ENCODE measurements at places on chromosomes 13 and 19. TPM values are rescaled to one million over a fixed set of nuclear protein-coding genes. Genes with fewer than 3 reads are reported as not detected.

DNA sequence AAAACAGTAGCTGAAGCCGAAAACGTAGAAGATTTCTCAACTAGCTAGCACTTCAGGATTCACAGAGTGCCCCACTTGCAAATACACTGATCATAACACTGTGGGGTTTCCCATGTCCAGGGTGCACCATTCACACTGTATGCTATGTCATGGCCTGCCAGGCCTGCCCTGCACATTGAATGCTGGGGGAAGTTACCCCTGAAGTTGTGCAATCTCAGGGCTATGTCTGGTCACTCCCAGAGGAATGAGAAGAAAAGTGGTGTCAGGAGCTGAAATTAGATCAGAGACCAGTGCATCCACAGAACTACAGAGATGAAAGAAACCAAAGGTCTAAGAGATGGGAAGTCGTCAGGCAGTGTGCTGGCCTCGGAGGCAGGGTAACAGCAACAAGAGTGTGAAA, 196.8 kb downstream of the RAP2A start:
- DNase-seq: no peak

DNA sequence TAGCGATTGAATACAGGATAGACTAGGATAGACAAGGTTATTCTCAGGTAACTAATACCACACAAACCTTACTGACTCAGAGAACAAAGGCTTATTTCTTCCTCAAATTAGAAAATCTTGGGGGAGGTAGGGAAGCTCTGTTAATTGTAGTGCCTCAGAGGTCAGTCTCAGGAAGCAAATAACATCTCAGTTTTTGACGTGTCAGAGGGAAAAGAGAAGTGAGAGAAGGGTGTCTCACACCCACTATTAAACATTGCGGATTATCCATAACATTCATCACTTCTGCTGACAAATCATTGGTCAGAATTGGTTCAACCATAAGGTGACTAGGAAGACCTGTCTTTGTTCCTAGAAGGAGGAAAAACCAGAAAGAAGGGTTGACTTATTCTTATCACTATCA, 579.4 kb upstream of the MIR17HG start:
- no peak for DNase-seq

GRCh38 chr19:17831419-17831888, 10.1 kb upstream of the INSL3 start:
- no peak for DNase-seq

DNA sequence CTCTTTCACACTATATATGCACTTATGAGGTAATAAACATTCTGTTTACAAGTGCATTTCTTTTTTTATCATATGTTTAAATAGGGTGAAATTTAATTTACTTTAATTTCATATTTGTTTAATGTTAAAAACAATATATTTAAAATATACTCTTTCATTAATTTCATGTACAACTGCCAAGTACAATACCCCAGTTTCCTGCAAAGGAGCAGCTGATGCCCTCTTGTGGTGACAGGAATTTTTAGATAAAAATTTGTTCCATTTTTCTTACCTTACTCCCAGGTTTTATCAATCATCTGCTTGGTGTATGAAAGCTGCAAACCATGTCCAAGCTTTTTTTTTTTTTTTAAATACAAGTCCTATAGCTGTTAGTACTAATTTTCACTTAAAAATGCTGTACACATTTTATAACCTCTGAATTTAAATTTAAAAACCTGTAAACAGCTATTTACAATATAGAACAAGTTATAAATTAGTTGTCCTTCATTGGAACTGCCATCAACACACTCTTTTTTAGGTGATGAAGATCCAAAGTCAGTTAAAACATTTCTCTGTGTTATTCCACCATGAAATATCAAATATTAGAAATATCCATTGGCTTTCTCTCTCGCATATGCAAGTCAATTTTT, 4.9 kb downstream of the PCDH20 start:
- no peak for DNase-seq

DNA sequence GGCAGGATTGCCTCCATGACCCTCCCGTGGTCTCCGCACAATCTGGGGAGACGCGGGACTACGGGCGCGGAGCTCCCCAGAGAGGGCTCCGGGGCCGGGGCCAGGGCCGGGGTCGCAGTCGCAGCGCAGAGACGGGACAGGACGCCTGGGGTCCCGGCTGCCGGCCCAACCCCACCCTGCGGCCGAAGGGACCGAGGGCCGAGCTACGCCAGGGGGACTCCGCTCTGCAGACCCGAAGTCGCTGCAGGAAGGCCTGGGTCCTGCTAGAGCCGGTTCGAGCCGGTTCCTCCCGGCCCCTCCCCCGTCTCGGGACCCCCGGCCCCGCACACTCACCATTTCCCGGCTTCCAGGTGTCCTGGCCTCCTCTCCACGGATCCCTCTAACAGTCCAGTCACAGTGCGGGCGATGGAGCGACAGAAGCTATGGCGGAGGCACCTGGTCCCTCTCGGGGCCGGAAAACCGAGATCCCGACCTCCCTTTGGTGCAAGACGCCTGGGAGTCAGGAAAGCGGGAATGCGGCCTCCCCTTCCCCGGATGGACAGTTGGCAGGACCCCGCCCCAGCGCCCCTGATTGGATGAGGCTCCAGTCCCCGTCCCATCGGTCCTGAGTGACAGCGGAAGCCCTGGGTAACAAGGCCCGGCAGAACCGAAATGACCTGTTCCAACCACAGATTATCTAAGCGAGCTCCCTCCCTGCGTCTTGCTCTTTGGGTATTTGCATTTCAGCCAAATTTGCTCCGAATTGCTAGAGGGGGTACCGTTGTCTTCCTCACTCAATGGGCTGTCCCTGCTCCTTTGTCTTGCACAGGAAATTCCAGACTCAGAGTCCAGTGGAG, at the start of gene ZNF625:
Gene ZNF625, minus strand, starts transcription at position 512 of the 836 bp plus-strand sequence. Its CDS starts 176 bp downstream, at position 336.
- DNase-seq: peak; percentile 88

The MBD3L3 gene
- total RNA-seq: not detected

The ADGRE3 gene
- total RNA-seq: 1.9 TPM

The ADGRE1 gene
- total RNA-seq: 1.8 TPM

The ELF1 gene
- 61.7 TPM for total RNA-seq

The EPSTI1 gene
- total RNA-seq: 7.8 TPM

The GSX1 gene
- total RNA-seq: not detected

Data from sciatic nerve (tissue), 2 donors.